Fibroblast of villous mesenchyme (primary cell): ENCODE measurements at places on chromosomes 6 and 20. TPM values are rescaled to one million over a fixed set of nuclear protein-coding genes. Genes with fewer than 3 reads are reported as not detected.

Gene VGLL2
- total RNA-seq: not detected in 2 replicates

DNA sequence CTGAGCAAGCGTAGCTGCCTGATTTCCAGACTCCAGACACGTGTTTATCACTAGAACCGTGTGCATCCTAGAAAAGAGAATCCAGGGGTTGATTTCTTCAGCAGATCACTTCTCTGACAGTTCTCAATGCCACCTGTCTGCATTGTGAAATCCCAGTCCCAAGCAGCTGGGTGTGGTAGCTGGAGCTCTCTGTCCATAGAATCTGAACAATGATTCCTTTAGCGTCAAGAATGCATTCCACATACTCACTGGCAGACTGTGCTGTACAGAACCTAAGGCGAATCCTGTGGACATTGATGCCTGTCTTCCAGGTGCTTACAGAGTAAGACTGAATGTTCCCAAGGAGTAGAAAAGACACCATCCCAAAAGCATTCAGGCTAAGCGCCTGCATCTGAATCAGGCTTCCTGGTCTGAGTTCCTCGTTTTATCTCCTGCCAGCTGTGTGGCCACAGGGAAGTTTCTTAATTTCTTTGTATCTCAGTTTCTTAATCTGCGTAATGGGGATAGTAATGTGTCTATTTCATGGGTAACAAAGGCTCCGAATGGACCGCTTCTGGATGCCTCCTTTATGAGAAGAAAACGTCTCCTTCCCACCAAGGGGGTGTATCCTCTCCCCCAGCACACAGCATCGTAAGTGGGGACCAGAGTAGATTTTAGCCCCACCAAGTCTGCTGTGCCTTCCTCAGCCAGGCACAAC lies 10.4 kb upstream of the TRAF3IP2 start:
- DNase-seq: no peak

DNA sequence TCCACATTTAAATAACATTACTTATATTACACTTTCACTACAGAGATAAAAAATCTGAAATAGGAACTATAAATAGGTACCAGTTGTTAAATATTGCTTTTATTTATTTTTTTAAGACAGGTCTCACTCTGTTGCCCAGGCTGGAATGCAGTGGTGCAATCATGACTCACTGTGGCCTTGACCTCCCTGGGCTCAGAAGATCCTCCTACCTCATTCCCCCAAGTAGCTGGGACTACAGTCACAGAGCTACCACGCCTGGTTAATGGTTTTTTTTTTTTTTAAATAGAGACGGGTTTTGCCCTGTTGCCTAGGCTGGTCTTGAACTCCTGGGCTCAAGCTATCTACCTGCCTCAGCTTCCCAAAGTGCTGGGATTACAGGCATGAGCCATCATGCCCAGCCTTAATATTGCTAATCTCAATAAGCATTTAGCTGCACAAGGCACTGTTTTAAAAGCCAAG lies 17.3 kb downstream of the EEF1E1 start:
- DNase-seq: peak; percentile 92

- no peak for DNase-seq
Measured at GRCh38 chr6:113888493-113888892, 31.3 kb downstream of the MARCKS start.

- peak; percentile 56 for DNase-seq
Measured at GRCh38 chr6:20846602-20847028, 312.4 kb downstream of the CDKAL1 start.

DNA sequence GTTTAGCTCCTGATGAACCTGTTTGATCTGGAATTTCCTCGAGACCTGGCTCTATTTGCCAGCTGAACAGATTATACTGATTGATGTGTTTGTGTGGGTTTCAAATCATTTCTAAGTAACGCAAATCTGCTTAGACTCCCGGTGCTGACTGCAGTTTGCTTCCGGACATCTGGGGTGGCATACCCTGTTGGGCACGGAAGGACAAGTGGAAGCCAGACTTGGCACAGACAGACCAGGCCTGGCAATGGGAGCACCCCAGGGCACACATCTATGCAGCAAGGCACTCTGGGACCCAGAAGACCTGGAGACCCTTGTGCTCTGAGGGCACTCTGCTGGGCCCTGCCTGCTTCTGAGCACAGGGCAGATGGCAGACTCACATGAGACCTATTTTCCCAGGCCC lies 433.7 kb upstream of the CHD6 start:
- DNase-seq: no peak

DNA sequence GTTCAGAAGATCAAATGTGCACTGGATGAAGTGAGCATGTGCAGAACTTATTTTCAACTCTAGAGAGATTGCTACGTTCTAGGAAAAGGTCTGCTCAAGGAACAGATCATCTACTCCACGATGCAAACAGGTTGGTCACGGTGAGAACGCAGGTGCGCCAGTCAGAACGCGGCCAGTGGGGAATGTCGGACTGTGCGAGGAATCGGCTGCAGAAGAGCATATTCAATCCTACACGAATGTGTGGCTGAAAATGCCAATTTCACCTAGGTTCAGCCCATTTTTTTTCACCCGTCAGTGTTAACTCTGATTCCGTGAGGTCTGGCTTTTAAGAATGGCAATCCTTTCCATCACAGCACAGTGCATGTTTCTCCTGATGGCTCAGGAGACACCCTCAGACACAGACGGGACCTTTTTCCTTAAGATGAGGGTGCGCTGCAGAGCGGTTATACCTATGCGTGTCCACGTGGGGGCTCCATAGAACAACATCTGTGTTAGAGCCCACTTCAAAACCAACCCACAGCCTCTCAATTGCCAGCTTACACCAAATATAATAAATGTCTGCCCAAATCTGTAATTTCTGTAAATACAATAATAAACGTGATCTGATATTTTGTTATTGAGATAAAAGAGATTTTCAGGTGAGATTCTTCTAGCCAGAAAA lies 250.4 kb downstream of the FOXA2 start:
- DNase-seq: peak; percentile 58

DNA sequence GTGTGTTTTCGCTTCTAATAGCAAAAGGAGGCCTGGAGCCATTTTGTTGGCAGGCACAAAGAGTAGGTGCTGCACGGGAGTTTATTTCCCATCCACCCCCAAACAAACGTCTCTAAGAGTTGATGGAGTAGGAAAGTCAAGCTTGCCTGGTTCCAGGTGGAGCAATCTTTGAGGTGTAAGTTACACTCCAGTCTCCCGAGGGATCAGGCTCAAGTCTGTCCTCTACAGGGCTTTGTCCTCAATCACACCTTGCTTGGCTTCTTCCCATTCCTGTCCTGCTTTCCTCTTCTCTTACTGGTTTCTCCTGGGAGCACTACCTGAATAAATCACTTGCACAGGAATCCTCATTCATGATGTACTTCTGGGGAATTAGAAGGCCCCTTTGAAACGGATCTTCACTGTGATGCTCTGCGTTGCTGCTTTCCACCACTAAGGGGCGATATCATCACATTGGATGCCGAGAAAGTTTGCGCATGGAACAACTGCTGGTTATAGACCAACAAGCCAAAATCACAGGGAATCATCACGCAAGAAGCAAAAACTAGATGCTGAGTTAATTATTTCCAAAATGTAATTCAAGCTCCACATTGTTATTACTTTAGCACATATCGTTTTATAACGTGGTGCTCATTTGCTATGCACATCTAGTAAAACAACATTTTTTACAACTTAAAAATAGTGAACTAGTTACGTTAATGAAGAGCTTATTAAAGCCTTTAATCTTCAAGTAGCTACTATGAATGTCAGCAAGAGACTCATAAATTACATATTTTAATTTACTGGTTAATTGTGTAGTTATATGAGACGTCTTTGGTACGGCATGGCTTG lies 156.8 kb downstream of the DNAH8 start:
- DNase-seq: peak; percentile 45

DNA sequence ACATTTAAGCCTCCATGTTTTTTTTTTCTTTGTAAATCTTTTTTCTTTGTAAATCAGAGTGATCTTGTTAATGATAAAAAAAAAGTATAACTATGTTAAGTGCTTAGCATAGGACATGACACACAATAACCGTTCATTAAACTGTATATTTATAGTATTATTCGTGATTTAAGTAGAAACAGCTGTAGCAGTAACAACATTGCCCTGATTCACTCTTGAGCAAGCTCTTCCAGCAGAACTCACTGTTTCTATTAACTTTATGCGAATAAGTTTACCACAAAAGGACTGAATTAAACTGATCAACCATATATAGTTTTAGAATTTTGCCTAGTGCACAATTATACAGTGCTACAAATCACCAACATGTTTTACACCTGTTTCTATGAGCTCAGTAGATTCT lies 1338.0 kb upstream of the EYS start:
- DNase-seq: peak; percentile 24

- DNase-seq: no peak
Measured at GRCh38 chr6:164208371-164208770, 793.9 kb downstream of the QKI start.

Gene EPPIN
- not detected in 2 replicates for total RNA-seq

GRCh38 chr6:163577404-163577803 lies 162.9 kb downstream of the QKI start:
- no peak for DNase-seq

GRCh38 chr6:13370623-13371022 lies 42.3 kb upstream of the TBC1D7 start:
- no peak for DNase-seq

GRCh38 chr20:50578778-50579165 lies 68.6 kb downstream of the PTPN1 start:
- no peak for DNase-seq

GRCh38 chr20:16428112-16428511 lies 145.1 kb downstream of the KIF16B start:
- DNase-seq: no peak

- DNase-seq: peak; percentile 85
Measured at GRCh38 chr6:67630146-67630545, 1004.9 kb upstream of the ADGRB3 start.

GRCh38 chr6:147417954-147418353 lies 90.5 kb upstream of the SAMD5 start:
- DNase-seq: no peak

DNA sequence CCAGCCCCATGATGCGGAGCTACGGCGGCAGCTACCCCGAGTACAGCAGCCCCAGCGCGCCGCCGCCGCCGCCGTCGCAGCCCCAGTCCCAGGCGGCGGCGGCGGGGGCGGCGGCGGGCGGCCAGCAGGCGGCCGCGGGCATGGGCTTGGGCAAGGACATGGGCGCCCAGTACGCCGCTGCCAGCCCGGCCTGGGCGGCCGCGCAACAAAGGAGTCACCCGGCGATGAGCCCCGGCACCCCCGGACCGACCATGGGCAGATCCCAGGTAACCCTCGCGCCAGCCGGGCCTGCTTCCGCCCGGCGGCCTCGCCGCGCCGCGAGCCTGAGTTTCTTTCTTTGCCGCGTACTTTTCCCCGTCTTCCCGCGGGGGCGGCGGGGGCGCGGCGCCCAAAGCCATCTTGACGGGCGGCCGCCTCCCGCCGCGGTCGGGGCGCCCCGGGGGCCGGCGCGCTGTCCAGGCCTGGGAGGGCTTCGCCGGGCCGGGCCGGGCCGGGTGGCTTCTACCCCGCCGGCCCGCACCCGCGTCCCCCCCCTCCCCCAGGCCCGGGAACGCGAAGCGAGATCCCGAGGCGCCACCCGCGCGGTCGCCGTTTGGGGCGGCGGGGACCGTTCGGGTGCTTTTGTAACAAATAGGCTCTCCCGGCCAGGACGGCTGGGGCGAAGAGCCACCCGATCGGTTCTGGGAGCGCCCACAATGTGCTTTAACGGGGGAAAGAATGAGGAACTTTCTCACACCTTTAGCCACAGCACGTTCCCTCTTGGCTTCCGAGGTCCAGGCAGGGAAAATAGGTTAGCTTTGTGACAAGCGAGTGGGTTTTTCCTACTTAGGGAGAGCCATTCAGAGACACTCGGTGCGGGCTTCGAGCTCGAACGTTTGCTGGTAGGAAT lies 2.3 kb downstream of the ARID1B start:
- no peak for DNase-seq

- DNase-seq: no peak
Measured at GRCh38 chr6:152680879-152681517, 16.7 kb upstream of the MYCT1 start.

Gene TINAG
- total RNA-seq: not detected in 2 replicates

- peak; percentile 81 for DNase-seq
Measured at GRCh38 chr6:31580807-31581433, 1.3 kb downstream of the LTB start.

- peak; percentile 6 for DNase-seq
Measured at GRCh38 chr6:27777614-27778355, 134.4 kb downstream of the OR2B2 start.

Gene SIM1
- total RNA-seq: not detected in 2 replicates

Gene GPX5
- not detected in 2 replicates for total RNA-seq

GRCh38 chr6:36679043-36679833 lies 724 bp downstream of the CDKN1A start:
- peak; percentile 52 for DNase-seq

DNA sequence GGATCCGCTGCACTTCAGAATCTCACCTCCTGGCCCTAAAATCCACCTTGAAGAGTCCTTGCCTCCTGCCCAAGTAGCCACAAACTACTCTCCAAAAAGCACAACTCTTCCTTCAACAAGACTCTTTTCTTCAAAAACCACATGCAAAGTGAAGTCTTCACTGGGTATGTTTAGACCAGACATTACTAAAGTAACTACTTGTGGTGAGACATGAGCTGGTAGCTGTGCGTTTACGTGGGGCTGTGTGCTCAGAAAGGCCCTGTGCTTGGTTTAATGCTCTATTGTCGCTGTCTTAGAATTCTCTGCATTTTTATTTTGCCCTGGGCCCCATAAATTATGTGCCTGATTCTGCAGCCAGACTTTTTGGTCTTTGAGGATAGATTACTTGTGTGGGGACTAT lies 104.4 kb upstream of the HDAC2 start:
- no peak for DNase-seq

DNA sequence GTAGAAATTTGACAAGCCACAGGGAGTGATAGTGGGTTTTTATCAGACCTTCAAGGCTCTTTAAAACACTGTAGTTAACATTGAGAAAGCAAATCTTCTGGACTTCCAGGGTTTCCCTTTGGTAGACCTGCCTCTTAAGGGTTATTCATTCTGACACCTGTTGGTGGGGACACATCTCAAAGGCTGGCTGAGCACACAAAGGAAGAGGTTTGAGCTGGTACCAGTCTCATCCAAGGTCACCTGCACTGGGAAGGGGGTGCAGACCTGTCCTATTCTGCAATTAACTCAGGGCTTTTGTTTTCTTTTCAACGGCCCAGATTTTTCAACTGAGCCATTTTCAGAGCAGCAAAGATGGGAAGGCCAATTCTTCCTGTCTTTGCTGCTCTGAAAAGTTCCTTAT lies 45.6 kb downstream of the EDN1 start:
- DNase-seq: no peak

Gene AGER
- 0.32 and 0.86 TPM in 2 replicates for total RNA-seq

GRCh38 chr6:6912817-6913744 lies 194.7 kb upstream of the RREB1 start:
- no peak for DNase-seq

DNA sequence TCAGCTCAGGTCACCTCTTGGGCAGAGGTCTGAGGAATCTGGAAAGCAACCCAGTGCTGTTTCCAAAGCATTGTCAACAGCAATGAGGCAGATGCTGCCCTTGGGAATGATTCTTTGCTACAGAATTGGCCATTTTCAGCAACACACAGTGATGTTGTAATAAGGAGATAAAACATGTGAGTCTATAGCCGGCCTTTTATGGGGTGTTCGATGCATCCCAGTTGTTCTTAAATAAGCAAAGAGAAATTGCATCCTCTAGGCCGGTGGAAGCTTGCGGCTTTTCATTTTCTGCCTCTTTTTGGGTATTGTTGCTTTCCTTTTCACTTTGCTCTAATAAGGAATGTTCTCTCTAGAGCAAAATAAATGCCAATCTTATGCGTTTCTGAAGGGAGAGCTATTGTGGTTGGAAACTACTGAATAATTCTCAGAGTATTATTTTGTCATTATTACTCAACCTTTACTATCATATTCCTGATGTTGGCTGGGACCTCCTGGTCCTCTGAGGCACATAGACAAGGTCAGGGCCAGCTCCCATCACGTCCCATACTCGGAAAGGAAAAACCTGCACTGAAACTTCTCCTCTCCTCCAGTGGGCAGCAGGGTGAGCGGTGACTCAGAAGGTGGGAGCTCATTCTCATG lies 214.2 kb downstream of the CDH26 start:
- peak; percentile 62 for DNase-seq
